GM12891 (cell line): ENCODE measurements at places on chromosomes 11 and 22.

- no peak for DNase-seq
Measured at GRCh38 chr11:123979311-123979710, 1.7 kb upstream of the OR10S1 start.

DNA sequence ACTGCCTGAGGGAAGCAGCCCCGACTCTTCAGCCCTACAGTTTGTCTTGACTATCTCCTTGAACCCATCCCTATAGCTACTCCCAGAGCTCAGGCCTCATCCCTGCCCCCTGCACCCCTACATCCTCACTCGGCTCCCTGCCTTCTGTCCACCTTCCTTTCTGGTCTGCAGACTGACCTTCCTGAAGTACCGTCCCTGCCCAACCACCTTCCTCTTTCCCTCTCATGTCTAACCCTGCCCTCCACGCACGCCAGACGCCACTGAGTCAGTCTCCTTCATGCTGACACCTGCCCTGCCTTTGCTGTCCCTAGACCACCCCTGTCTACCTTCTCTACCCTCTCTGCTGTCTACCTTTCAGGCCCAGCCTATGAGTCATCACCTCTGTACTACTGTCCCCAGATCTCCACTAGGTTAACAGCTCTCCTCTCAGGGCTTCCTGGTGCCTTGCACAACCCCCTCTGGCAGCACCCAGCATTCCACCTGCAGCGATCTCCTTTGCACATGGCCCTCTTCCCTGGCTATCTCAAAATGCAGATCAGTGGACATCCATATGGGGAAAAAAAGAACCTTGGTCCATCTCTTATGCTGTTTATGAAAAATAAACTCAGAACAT, 8.9 kb downstream of the KCTD21 start:
- no peak for DNase-seq

GRCh38 chr22:22926370-22927195, 39.0 kb downstream of the IGLL5 start:
- no peak for DNase-seq

- no peak for DNase-seq
Measured at GRCh38 chr11:34105957-34106504, 602 bp downstream of the NAT10 start.

DNA sequence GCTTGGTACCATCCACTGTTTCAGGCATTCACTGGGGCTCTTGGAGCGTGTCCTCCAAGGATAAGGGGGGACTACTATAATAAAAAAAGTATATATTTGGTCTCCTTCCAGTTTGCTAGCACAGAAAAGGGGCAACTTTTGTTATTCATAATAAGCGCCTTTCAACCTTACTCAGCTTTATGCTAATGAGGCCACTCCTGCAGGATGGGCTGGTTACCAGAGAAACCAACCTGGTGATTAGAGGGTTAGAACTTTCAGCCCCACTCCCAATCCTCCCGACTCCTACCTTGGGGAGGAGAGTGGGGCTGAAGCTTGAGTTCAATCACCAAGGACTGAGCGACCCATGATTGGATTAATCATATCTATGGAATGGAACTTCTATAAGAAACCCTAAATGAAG, 31.8 kb downstream of the PPFIBP2 start:
- no peak for DNase-seq

- DNase-seq, result no peak
Measured at GRCh38 chr11:27837895-27838563, 137.8 kb upstream of the BDNF start.

DNA sequence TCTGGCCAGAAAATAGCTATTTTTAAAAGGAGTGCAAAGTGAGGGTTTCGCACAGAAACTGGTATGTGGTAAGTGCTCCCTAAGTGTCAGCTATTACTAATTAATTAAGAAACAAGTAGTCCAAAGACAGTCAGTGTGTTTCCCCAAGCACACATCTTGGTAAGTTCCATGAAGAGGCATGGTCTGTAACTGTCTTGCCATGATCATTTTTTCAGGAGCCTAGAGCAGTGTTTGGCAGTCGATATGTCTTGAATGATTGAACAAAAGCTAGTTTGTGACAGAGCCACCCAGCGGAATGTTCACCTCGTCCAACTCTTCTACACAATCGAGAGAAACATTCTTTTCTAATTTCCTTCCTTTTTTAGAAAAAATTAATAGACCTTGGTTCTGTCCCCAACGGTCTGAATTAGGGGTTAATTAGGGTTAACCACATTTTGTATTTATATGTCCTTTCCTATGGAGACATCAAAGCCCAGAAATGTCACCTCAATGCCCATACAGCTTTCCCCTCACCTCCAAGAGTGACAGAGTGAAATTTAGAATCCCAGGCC, 57.6 kb upstream of the FTH1 start:
- DNase-seq, result no peak

DNA sequence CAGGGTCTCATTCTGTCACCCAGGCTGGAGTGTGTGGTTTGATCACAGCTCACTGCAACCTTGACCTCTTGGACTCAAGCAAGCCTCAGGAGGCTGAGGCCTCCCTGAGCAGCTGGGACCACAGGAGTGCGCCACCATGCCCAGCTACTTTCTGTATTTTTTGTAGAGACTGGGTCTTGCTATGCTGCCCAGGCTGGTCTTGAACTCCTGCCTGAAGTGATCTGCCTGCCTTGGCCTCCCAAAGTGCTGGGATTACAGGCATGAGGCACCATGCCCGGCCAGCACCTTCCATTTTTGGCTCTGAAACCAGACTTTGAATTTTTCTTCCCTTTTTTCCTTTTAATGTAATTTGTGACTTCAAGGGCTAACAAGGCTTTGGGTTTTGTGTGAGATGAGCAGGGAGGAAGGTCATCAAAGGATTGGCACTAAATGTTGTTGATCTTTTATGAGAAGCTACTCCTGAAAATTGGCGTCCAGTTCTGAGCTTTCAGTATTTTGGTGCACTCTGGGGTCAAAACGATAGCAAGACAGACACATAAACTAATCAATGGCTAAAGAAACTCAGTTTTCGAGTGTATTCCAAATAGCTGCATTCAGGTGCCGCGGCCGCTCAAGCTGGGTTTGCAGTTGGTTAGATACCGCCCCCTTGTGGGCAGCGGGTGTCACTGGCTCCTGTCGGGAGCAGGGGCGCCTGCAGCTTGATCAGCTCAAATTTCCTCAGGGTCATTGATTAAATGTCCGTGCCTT, 51.9 kb upstream of the CLMP start:
- peak; percentile 56 for DNase-seq

DNA sequence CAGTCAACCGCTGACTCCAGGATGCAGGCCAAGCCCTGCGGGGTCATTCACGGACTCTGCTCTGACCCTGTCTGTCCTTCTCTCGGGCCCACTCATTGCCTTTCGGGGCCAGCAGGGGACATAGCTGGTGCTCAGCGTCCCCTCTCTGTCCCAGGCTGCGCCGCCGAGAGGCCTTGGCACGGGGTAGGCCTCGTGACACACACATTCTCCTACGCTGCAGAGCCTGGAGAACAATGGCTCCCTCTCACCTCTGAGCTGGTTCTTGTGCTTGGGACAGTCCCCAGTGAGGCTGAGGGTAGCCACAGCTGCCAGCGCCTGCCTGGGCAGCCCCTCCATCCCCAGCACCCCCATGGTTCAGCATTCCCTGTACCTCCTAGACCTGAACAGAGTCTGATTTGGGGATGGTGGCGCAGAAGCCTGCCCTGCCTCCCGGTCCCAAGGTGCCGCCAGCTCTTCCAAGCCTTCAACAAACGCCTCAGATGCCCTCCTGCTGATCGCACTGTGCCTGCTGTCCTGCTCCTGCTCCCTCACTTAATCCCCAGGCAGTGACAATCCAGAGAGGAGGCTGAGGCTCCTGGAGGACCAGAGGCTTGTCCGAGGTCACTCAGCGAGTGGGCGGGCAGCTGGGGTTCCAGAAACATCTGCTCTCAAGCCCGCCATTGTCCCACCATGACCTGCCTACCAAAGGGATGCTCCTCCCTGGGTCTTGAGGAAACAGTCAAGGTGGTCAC, 30.4 kb downstream of the DUSP8 start:
- DNase-seq, result no peak

GRCh38 chr22:22959147-22959827, 71.7 kb downstream of the IGLL5 start:
- no peak for DNase-seq

GRCh38 chr11:125222494-125222893, 57.9 kb downstream of the PKNOX2 start:
- no peak for DNase-seq

DNA sequence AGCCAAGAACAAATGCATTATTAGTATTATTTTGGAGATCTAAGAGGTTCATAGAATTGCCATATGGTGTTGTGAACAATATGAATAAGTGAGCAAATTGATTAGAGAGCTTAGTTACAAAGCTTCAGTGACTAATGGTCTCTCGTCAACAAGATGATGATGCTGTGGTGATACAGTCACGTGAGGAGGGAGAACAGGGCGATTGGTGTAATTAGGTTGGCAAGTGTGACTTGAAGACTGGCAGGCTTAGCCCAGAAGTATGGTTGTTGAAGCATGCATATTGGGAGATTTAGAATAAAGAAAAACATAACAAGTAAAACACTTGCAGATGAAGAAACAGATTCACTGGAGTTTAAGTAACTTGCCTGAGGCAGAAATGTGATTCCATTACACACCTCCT, 100.6 kb upstream of the SORL1-AS1 start:
- DNase-seq, result no peak

DNA sequence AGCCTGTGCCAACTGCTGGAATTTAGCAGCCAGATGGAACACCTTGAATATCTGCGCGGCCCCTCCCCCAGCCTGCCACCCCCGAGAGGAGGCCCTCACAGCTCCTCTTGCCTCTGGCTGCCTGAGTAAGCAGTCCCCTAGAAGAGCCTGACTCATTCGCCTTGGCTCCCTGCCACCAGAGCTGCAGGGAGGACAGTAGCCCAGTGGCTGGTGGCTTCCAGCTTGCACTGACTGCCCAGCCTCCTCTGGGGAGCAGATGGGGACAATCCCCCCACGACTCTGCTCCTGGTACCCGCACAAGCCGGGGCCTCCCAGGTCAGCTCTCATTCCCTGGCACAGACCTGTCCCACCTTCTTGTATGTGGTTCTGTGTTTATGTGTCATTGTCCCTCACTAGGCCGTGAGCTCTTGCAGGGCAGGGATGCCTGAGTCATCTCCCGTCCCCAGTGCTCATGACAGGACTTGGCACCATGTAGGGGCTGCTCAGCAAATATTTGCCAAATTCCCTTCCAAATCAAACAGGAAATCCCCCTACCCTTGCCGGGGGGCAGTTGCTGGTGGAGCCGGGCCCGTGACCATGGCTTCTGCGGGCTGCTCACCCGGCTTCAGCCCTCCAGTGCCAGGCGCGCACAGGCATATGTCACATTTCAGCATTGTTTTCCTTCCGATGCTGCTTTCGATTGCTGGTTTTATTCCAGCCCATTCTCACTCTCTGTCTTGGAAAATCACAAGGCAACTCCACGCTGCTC, 43.6 kb downstream of the CACNG2 start:
- no peak for DNase-seq

GRCh38 chr11:73949246-73949645, 1.6 kb upstream of the DNAJB13 start:
- DNase-seq, result no peak

DNA sequence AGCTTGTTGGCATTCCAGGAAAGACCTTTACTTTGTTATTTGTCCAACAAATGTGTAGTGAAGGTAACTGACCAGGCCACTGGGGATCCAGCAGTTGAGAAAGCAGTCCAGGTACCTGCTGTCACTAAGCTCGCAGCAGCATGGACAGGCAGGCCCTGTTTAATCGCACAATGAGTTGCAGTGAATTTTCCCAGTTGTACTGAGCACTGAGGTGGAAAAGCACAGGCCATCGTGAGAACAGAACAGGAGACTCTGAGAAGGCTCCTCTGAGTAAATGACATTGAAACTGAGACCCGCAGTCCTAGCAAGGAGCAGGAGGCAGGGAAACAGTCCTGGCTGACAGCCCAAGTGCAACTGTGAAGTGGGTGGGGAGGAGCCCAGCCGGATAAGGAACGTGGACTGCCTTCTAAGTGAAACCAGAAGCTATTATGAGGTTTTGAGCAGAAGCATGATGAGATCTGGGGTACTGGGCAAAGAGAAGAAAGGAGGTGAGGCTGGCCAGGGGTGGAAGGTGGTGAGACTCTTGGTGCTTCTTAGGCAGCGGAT, 39.8 kb upstream of the CDON start:
- DNase-seq, result no peak
